ENCODE measurements at places on chromosomes 7 and 10. TPM values are rescaled to one million over a fixed set of nuclear protein-coding genes. Genes with fewer than 3 reads are reported as not detected.

DNA sequence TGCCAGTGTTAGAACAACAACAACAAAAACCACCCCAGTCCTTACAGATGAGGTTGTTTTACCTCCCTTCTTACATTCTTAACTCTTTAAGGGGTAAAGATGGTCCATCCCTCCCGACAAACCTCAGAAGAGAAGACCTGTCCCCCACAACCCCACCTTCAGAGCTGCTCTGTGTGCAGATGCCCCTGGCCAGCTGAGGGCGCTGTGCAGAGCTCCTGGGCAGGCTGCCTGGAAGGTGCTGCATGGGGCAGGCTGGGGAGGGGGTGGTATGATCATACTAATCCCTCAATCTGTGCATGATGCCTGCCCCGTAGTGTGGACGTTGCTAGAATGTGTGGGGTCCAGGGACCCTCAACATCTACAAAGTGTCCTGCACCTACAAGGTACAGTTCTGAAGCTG is 387.1 kb downstream of the INHBA start:
- DNase-seq = no peak

DNA sequence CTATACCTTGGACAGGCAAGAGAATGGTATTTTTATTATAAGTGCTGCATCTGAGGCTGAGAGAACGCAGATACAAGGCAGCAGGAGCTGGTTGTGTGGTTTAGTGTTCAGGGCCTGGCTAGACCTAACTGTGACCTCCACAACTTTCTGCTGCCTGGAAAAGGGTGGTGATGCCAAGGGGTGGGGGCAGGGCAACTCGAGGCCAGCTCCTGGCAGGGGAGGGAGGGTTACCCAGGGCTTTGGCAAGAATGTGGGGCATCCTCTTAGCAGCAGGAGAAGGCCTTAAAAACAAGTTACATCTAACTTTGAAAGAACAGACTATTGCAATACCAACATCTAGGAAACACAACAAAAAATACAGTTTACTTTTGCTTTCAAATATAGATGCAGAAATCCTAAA is 13.0 kb downstream of the MXI1 start:
- DNase-seq = no peak

DNA sequence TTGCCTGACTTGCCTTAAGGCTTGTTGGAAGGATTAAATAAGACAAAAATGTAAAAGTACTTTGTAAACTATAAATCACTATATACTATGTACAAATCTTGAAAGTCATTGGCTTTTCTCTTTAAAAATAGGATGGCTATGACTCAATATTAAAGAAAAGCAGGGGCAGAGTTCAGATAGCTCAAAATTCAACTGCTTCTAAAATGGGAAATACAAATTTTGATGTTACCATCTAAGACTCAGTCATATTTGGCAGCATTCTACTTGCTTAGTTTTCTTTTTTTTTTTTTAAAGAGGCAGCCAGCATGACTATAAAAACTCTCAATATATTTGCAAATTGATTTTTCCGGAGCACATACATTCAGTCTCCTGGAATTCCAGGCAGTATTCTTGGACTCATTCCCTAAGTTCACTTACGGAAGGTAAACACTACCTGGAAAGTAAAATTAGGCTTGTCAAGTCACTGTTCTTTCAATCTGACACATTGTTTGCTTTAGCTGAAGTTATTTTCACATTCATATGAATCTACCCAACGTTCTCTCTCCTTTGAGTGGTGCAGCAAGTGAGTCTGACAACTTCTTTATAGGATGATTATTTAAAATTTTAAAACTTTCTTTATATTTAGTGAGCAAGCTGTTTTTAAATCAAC is 133.8 kb upstream of the CCDC6 start:
- DNase-seq = no peak

DNA sequence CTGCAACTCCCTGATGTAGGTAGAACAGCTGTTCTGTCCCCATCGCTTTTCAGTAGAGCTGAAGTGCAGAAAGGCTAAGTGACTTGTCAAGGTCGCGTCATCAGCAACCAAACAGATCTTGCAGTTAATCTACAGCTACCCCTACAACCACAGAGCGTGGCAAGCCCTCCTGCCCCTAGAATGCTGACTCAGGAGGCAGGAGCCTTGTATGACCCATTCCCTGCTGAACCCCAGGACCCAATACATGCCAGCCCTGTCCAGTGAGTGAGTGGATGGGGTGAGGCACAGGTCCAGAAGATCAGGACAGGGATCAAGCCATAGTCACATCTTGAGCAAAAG is 26.6 kb upstream of the GJD4 start:
- peak; percentile 54 for DNase-seq

CHST15 gene
- total RNA-seq = 40.2 TPM

DNA sequence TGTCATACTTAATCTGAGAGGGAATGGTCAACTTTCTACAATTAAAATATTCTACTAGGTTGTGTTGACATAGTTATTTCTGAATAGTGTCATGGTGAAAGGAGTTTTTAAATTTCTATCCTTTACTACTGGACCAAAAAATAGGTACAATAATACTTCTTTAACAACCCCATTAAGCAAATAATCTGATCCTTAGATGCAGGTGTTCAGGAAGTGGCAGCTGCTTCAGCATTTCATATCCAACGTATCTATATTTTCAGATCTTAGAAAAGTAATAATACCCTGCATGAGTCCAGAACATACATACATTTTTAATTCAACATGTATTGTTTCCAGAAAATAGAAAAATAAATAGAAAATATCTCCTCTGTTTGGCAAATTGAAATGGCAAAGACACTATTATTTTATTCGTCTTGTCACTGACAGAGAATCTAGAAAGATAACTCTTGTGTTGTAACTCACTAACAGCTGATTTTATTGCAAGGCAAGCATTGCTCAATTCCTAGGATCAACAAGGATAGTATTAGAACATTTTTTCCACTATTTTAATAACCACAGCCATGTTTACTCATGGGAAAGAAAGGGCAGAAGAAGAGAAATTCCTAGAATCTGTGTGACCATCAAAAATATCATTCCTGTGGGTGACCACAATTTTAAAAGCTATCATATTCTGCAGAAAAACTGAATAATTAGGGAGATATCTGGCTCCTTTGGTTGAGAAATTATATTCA is 159.3 kb upstream of the CNTNAP2 start:
- DNase-seq = peak; percentile 1

GRCh38 chr10:100980711-100981110 is 6.6 kb downstream of the MRPL43 start:
- DNase-seq = no peak

- DNase-seq = peak; percentile 30
Observed at GRCh38 chr7:45052011-45052410, 36.8 kb downstream of the NACAD start.

ADCY1 gene
- 0.52 TPM for total RNA-seq

GRCh38 chr10:48740015-48740707 is 55.5 kb downstream of the WDFY4 start:
- DNase-seq = no peak

DNA sequence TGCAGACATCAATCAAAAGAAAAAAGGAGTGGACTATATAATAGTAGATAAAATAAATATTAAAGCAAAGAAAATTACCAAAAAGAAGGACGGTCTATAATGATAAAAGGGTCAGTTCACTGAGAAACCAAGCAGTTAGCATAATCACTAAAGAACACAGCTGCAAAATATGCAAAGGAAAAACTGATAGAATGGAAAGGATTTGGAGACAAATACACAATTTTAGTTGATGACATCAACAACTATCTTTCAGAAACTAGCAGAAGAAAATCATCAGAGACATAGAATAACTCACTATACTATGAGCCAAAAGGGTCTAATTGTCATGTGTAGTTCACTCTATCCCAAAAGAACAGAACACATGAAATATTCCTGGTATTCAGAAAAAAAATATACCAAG is 316.4 kb upstream of the IGFBP3 start:
- no peak for DNase-seq

DNA sequence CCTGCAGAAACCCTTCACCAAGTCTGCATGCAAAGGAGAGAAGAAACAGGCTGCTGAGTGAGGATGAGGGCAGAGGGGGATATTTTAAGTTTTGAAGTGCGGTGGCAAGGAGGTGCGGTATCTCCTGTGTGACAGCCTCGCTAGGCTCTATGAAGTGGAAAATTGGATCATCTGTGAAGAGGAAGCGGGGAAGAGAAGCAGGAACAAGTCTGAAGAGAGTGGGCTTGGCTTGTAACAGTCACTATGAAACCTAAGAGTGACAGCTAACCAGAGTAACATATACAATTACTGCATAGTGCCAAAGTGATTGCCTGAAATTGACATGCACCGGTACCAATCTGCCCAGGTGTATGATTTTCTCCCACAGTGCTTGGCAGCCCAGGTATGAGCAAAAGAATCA is 287.5 kb upstream of the KLF14 start:
- no peak for DNase-seq

GRCh38 chr7:93884541-93884940 is 6.0 kb downstream of the TFPI2 start:
- DNase-seq = no peak

SRPK2 gene
- 42.6 TPM for total RNA-seq

GRCh38 chr10:18619016-18619415 is 32.4 kb downstream of the NSUN6 start:
- no peak for DNase-seq

- DNase-seq = no peak
Observed at GRCh38 chr7:123569352-123570010, 11.9 kb upstream of the NDUFA5 start.

BLNK gene
- total RNA-seq = not detected

ZNF282 gene
- total RNA-seq = 23.0 TPM

DNA sequence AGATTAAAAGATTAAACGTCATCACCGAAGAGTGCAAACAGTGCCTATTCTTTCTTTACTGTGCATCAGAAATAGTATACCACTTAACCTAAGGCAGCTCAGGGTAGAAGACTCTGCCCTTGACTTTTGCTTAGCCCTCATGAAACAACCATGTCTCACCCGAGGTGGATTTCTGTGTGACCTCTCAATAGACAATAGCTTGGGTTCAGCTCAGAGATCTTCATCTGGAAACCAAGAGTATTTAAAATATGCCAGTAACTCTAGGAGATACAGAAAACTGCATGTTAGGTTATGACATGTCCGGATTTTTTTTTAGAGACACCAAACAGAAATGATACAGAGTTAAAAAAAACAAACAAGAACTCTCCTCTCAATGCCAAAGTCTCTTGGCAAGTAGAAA is 75.8 kb downstream of the JAZF1 start:
- no peak for DNase-seq

DNA sequence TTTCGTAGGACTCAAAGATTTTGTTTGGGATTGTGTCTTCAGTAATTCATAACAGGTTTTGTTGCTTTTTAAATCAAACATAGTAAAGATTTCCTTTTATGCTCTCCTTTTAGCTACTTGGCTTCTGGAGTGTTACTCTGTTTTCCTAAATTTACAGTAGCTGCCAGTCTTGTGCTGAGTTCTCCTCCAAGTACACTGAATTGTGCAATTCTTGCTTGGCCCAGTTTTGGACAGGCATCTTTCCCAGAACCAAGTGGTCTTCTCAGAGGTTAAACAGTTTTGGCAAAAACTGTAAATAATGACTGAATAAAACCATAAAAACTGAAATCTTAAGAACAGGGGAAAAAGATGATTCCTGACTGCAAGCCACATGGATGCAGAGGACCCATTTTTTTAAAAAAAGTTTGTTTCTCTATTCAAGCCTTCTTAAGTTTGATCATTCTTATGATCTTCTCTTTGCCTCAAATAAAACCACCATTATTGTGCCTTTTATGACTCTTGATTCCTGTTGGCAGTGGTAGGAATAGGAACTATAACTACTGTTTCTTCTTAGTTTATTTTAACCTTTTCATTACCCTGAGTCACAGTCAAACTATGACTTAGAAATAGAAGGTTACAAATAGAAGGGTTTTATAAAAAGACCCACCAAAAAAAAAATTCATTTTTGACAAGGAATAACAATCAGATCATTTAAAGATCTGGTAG is 88.0 kb downstream of the MDFIC start:
- peak; percentile 30 for DNase-seq

GRCh38 chr10:119863951-119864565 is 8.6 kb downstream of the MCMBP start:
- DNase-seq = no peak

- DNase-seq = no peak
Observed at GRCh38 chr10:116470071-116470470, 42.4 kb downstream of the PNLIPRP3 start.

- DNase-seq = no peak
Observed at GRCh38 chr7:31466036-31466435, 47.9 kb upstream of the ITPRID1 start.

DNA sequence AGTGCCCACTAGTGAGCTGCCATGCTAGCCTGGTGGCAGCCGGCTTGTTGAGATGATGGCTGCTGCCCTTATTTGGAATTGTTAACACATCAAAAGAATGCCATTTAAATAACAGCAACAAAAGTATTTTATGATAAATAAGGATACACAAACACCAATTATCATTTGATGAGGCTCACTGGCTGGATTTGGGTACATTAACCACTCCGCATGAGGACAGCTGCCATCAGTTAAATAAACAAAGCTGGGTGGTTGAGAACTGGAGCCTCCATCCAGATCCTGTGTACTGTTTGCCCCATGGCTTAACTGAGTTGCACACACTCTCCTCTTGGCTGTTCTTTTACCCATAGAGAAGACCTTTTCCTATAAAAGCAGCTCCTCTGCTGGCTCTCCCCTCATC is 103.8 kb downstream of the RGS10 start:
- no peak for DNase-seq

GRCh38 chr7:132656846-132657776 is 80.8 kb upstream of the PLXNA4 start:
- no peak for DNase-seq

ANK3 gene
- 4.5 TPM for total RNA-seq

GRCh38 chr7:132270517-132270916 is 305.8 kb downstream of the PLXNA4 start:
- no peak for DNase-seq

ICA1 gene
- total RNA-seq = 0.13 TPM

- DNase-seq = peak; percentile 86
Observed at GRCh38 chr10:29857843-29858701, 201.3 kb downstream of the JCAD start.

GRCh38 chr7:131865911-131866310 is 309.5 kb upstream of the PODXL start:
- no peak for DNase-seq

- peak; percentile 31 for DNase-seq
Observed at GRCh38 chr7:31114593-31115343, 62.7 kb downstream of the ADCYAP1R1 start.

- DNase-seq = no peak
Observed at GRCh38 chr7:149791-150636, 42.4 kb upstream of the FAM20C start.

GRCh38 chr10:56874950-56875349 is 513.9 kb upstream of the ZWINT start:
- no peak for DNase-seq

SPDYE1 gene
- not detected for total RNA-seq

GRCh38 chr7:408751-409311 is 110.8 kb downstream of the PDGFA start:
- DNase-seq = no peak

COL13A1 gene
- 2.6 TPM for total RNA-seq

Measured in LHCN-M2 (cell line).